ENCODE measurements at places on chromosomes 11 and 22.
A peak's percentile ranks its signal among the peaks of the same experiment; 100 is the strongest.

DNA sequence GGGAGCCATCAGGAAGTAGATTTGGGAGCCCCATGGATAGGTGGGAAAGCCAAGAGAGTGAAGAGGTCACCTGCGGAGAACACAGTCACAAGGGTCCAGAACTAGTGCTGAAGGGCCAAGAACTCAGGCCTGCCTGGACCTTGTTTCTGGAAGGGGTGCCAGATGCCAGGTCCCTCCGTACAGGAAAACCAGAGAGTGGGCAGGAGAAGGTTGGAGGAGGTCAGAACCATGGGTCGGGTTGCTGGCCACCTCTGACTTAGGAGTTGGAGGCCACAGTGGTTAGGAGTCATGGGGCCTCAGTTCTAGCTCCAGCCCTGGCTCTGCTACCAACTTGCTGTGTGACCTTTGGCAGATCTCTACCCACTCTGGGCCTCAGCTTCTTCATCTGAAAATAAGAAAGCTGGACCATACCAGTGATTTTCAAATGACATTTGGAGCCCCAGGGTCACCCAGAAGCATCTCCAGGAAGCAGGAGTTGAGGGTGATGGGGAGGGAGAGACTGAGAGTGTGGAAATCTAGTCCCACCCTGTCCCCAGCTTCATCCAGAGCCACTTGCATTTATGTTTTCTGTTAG lies 20.8 kb upstream of the TUB start:
- DNase-seq, result no peak

GRCh38 chr11:11641581-11641980 lies 19.8 kb upstream of the GALNT18 start:
- no peak for DNase-seq

DNA sequence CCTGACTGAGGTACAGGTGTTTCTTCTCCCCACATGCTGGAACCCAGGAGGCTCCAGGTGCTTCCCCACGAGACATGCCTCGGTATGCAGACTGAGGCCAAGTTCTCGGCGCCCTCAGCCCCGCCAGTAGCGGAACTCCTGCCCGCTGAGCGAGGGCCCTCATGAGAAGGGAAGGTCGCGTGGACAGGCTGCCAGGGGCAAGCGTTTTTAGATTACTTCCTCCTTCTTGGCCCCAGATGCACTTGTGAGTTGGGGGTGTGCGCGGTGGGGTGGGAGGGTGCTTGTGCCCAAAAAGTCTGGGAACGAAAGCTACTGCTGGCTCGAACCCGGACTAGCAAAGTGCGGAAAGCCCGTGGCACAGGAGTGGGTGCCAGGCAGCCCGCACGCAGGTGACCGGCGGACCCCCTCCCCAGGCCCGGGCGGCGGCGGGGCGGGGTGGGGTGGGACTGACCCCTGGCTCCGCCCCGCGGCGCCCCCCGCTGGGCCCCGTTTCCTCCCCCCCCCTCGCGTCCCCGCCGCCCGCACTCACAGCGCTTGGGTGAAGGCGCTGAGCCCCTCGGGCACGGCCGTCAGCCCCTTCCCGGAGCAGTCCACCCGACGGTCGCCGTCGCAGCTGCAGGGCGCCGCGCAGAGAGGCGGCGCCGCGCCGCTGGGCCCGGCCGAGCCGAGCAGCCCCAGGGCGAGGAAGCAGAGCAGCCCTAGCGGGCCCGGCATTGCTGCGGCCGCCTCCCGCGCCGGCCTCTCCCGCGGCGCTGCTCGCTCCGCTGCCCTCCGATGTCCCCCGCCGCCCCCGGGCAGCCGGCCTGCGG lies 797 bp downstream of the LGR4 start:
- peak; percentile 38 for DNase-seq

GRCh38 chr11:123351375-123351774 lies 78.7 kb upstream of the GRAMD1B start:
- DNase-seq, result no peak

DNA sequence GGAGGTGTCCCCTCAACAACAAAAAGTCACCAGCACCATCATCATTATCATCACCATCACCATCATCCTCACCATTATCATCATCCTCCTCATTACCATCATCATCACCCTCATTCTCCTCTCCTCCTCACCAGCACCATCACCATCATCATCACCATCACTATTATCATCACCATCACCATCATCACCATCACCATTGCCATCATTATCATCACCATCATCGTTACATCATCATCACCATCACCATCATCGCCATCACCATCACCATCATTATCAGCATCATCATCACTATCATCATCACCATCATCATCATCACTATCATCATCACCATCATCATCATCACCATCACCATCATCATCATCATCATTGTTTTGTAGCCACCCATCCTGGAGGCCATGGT lies 212.6 kb downstream of the MN1 start:
- no peak for DNase-seq

DNA sequence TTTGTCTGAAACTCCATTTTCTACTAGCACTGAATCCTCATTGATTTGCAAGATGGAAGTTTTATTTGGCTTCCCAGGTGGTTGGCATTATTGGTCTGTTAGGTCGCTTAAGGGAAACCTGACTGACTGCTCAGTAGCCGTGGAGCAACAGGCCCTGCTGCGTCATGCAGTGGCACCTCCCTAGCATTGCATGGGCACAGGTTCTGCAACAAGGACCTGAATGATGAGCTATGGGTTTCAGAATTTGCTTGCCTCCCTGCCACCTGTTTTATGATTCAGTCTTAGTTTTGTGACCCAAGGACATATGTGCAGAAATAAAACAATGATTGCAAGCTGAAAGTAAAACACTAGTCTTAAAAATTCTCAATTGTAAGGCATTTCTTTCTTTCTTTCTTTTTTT lies 128.5 kb downstream of the SLC1A2 start:
- DNase-seq, result no peak
